ENCODE measurements at places on chromosomes 4 and X.
A peak's percentile ranks its signal among the peaks of the same experiment; 100 is the strongest.

DNA sequence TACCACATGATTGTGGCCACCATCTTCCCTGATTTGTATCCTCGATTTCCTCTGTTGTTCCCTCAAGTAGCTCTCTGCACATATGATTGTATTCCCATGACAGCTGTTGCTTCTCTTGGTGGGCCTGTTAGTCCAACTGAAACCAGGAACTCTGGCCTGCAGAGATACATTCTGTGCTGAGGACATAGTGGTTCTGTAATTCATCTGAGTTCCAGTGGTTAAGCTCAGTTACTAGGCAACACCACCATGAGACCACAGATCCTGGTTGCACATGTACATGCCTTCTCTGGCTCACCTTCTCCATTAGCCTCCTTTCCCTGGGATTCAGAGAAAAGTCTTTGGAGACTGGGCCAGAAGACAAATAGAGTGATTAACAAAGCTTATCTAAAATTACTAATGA is 172.1 kb upstream of the SLC7A11 start:
- DNase-seq = no peak

- no peak for DNase-seq
These were observed 1.2 kb downstream of the CHIC2 start for GRCh38 chr4:54063229-54063628.

- no peak for DNase-seq
These were observed 203.1 kb upstream of the NDST3 start for GRCh38 chr4:117831060-117831683.

DNA sequence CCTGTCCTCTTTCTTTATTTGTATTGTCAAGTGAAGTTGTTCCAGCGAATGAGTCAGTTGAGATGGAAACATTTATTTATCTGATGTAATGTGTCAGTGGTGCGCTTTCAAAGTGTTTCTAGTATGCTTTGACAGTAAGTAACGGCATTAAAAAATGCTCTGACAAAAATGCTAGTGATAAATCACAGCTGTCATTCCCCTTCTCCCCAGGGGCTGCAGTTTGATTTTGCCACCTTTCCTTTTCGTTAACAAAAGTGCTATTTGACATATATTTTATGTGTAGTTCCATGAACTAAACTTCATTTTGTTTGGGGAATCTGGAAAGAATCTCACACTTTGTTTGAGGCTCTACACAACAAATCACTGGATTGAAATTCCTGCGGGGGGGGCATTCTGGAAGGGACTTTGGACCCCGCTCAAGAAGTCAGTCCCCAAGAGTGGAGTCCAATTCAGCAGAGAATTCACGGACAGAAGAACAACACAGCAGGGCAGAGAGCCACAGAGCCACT is 7.6 kb upstream of the TBC1D19 start:
- DNase-seq = no peak

- no peak for DNase-seq
These were observed 181.7 kb upstream of the GPR101 start for GRCh38 chrX:137215467-137215866.

- no peak for DNase-seq
These were observed 41.8 kb upstream of the PACRGL start for GRCh38 chr4:20658456-20658855.

- DNase-seq = no peak
These were observed 75.7 kb downstream of the GPR82 start for GRCh38 chrX:41799661-41800060.

GRCh38 chrX:111090458-111090857 is 5.5 kb upstream of the PAK3 start:
- DNase-seq = no peak

DNA sequence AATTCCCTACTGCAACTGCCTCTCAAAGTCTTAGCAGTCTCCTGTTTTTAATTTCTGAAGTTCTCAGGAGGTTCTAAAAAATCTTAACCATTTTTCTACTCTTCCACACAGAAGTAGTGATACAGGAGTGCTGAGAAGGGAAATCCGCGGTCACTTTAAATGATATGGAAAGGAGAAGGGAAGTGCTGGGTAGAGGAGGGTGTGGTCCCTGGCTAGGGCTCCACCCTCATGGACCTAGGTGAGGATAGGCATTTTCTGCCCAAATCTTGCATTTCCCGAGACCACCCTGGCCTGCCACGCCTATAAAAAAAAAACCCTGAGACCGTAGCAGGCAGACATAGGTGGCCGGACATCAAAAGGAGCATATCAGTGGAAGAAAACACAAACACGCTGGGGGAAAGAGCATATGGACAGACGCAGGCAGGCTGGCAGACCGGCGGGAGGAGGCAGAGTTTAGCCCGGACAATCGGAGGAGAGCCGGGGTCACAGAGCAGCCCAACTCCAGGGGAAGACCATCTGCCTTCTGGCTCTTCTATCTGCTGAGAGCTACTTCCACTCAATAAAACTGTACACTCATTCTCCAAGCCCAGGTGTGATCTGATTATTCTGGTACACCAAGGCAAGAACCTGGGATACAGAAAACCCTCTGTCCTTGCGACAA is 85.7 kb downstream of the POU3F4 start:
- no peak for DNase-seq

GRCh38 chr4:17356926-17357325 is 155.0 kb downstream of the QDPR start:
- DNase-seq = no peak

DNA sequence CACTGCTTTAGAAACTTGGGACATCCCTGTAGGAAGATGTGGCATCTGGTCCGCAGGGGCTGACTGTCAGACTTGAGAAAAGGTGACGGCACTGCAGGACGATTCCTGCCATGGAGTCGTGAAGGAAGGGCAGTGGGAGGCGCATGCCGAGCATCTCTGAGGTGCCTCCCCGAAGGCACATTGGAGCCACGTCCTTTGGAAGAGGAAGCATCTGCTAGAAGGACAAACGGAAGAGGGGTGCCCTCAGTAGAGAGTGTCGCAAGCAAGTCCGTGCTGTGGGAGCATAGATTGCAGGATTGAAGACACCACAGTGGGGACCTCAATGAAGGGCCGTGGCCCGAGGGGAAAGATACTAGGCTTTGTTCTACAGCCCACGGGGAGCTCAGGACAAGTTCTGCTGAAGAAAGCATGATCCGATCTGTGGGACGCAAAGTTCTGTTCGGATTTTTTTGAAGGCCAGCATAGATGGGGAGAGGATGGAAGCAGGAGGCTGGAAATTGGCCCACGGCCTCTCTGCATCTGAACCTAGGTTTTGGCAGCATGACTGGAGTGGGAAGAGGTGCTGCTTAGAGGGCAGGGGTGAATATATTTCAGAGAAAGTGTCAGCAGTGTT is 24.2 kb upstream of the HELT start:
- no peak for DNase-seq

GRCh38 chr4:48602222-48602621 is 112.2 kb downstream of the ZAR1 start:
- DNase-seq = peak; percentile 27

- no peak for DNase-seq
These were observed 171.3 kb downstream of the UNC5C start for GRCh38 chr4:95377366-95377900.

GRCh38 chrX:108235986-108236385 is 144.4 kb downstream of the ATG4A start:
- DNase-seq = no peak

DNA sequence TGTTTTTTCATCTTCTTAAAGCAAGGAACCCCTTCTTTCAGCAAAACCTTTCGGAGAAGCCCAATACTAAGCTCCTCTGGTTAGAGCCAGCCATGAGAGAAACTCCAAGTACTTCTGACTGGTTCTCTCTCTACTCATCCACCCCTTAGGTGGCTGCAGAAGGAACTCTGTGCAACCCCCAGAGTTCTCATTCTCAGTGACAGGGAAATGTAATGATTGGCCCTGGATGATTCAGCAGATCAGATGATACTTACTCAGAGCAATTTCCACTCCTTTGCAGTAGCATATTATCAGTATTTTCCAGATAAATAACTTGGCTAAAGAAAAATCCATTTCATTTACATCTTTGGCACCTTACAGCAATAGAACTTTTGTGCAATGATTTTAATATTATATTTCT is 3.2 kb downstream of the SPP1 start:
- no peak for DNase-seq

DNA sequence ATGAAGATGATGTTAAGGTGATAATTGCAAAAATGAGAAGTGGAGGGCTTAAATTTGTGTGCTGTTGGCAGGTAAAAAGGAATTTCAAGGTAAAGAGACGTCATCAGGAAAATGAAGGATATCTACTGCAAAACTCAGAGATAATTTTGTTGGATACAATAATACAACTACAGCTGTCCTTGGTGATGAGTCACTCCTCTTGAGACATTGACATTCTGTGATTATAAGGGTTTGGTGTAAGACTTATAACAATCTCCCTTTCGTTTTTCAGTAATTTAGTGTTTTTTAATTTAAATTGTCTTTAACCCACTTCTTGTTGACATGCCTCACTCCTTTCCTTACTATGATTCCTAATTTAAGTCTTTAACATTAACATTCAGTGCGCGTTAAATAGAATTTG is 1074.1 kb upstream of the SLIT2 start:
- no peak for DNase-seq

DNA sequence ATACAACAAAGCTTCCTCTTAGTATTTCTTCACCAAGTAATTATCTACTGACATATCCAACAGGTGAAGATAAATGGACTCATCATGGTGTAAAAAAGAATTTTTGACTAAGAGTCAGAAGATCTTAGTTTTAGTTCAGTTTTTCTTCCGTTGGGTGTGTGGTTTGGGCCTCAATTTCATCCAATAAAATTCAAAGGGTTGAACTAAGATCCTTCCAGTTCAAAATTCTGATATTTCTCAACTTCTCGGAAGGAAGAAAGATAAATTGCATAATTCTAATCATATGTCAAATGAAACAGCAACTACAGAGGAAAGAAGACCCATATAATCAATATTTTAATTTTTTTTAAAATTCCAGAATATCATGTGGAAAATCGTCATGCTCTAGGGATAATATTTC is 192.7 kb downstream of the SPRY1 start:
- DNase-seq = no peak

GRCh38 chr4:13980317-13981310 is 353.1 kb upstream of the BOD1L1 start:
- DNase-seq = peak; percentile 85

GRCh38 chrX:2313864-2314640 is 186.7 kb downstream of the DHRSX start:
- no peak for DNase-seq

GRCh38 chr4:132910229-132910748 is 238.8 kb upstream of the PCDH10 start:
- DNase-seq = no peak

DNA sequence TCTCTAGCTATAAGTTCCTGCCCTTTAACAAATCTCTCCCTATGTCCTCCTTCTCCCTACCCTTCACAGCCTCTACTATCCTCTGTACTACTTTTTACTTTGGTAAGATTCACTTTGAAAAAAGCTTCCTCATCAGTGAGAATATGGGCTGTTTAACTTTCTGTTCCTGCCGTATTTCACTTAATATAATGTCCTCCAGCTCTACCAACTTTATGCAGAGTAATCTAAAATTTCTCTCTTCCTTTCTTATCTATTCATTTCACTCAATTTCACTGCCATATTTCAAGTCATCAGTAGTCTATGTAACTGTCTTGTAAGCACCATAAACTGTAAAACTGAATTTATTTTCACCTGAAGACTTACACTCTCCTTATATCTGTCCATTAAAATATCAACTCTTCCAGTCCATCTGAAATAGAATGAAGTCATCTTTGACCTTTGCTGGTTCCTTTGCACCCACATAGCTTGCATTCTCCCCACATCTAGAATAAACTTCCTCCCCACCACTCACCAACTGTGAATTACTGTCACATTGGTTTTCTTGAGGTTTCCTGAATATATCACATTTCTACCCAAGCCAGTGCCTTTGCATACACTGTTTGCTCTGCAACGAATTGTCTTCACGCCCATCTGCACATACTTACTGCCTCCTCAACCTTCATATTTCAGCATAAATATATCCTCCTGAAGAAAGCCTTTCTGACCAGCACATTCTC is 54.6 kb downstream of the ARAP2 start:
- DNase-seq = no peak

- DNase-seq = no peak
These were observed 71.3 kb downstream of the NBDY start for GRCh38 chrX:56800307-56800706.

GRCh38 chrX:69140837-69141236 is 24.4 kb downstream of the PJA1 start:
- no peak for DNase-seq

DNA sequence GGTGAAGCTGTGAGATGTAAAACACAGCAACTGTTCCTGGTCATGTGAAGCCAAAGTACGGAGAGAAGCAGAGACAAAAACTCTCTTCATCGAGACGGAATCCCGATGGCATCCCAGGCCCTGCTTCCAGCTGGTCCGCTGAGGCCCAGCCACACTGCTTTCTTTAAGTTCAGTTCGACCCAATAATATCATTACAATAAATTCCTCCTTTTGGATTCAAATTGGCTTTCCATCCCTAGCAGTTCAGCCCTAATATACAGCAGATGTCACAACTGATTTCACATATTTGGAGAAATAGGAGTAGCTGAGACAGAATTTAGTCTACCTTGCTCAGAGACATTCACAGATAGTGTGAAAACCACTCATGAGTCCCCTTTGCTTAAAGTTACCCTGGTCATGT is 98.3 kb upstream of the SPRY1 start:
- DNase-seq = no peak
